Right ventricle myocardium superior (tissue), 1 donor: ENCODE measurements at places on chromosomes 6 and 20.

DNA sequence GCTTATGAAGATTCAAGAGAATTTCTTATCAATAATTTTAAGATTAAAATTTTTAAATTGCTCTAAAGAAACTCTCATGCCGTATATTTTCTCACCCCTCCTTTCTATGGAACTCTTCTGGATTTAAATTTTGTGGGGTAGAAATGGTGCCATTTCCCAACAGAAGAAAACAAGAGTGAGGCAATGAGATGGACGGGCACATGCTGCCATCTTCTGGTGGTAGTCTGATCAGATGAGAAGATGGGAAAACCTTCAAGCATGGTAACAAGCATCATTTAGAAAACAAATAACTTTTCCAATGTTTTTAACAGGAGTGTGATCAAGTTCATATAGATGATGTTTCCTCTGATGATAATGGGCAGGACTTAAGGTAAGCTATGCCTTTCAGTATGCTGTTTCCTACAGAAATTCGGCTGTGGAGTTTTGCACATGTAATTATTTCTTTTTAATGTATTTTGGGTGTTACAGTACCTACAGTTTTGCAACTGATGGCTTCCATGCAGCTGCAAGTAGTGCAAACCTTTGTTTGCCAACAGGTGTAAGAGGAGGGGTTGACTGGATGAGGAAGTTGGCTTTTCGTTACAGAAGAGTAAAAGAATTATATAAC lies 271.4 kb downstream of the EYA4 start:
- peak; percentile 54 for DNase-seq

DNA sequence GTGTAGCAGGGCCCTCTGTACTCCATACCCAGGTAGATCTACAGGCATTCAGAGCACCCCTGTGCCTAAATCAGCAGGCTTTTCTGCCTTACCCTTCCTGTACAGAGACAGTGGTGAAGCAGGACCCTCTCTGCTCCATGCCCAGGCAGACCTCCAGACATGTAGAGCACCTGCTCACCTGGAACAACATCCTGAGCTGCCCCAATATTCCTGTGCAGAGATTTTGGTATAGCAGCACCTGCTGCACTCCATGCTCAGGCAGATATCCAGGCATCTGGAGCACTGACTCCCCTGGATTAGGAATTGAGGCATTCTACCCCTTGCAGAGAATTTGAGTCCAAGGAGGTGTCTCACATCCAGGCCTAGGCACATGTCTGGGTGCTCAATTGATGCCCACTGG lies 12.6 kb upstream of the CST1 start:
- DNase-seq: no peak

DNA sequence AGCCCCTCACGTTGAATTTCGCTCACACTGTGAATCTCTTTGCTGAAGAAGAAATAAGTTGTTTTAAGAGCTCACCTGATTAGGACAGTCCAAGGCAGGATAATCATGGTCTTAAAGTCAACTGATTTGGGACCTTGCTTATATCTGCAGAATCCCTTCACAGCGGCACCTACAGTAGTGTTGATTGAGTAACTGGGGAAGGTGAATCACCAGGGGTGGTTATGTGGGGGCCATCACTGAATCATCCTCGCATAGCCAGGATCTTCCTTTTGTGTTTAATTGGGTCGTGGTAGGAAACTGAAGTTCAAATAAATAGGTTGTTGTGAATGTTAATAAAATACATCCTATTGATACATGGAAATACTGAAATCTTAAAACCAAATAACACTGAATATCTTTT lies 20.2 kb upstream of the MICA start:
- no peak for DNase-seq

- DNase-seq: no peak
These were observed 40.5 kb downstream of the SAMD5 start for GRCh38 chr6:147548921-147549475.

GRCh38 chr6:36837022-36837339 lies 2.3 kb downstream of the CPNE5 start:
- no peak for DNase-seq

GRCh38 chr6:166194914-166195859 lies 27.5 kb upstream of the TBXT start:
- DNase-seq: no peak

- no peak for DNase-seq
These were observed 6.9 kb upstream of the CITED2 start for GRCh38 chr6:139381216-139381865.

- no peak for DNase-seq
These were observed 80.8 kb upstream of the STMND1 start for GRCh38 chr6:17020889-17021538.

- DNase-seq: peak; percentile 59
These were observed 751 bp downstream of the MAP3K4 start for GRCh38 chr6:160992061-160992979.

GRCh38 chr6:22028403-22029090 lies 268.3 kb downstream of the PRL start:
- DNase-seq: no peak

DNA sequence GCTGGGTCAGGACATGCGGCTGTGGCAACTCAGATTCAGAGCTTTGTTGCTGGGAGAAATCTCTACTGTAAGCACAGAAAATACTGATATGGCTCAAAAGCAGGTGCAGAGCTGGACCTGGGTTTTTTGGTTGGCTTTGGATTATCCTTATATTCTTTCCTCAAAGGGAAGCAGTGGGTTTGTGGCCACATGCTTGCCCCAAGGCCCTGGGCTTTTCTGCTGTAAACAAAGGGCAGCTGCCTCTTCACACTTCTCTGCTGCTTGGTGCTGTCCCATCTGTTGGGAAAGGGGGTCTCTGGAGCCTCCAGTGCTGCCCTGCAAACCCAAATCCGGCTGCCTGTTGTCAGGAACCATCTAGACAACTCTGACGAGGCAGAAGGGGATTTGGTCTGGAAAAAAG lies 52.4 kb downstream of the ANKRD6 start:
- no peak for DNase-seq

GRCh38 chr6:69974193-69974592 lies 107.8 kb downstream of the COL19A1 start:
- DNase-seq: no peak

DNA sequence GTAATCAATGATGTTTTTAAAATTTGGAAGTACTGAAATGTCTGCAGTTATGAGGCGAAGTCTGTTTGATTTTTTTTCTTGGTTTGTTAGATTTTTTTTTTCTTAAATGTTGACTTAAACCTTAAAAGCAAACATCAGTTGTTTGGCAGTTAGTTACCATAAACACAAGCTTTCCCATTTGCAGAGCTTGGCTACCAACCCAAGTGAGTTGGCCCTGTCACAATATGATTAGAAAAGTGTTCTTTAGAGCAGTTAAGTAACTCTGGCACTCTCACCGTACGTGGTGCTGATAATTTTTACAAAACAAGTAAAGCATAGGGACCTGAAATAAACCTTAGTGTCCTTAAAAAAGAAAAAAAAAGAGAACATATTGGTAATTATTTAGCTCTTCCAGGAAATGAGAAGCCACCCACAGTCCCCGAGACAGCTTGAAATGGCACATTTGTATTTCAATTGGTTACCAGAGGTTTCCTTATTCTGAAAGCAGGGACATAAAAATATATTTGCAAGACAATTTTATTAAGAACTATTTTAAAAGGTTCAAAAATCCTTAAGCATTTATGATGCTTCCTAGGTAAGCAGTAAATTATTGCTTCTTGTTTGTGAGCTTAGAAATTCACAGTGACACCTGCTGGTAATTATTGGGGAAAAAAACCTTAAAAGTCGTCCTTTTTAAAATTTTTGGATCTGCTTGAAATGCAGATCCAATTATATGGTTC lies 3.9 kb downstream of the HEY2 start:
- DNase-seq: no peak

DNA sequence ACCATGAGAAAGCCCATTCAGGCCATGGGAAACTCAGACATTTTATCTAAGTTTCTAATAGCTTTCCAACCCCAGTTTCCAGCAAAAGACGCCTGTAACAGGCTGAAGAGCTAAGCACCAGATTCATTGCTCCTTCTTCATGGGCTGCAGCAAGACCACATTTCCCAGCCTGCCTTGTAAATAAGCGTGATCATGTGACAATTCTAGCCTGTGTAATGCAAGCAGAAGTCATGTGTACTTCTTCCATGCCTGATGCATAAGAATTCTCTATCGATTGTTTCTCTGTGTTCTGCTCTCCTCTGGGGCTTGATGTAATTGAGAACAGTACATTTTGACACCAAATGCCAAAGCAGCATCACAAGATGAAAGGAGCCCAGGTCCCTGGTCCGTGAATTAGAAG lies 6.8 kb downstream of the PCSK2 start:
- no peak for DNase-seq

- DNase-seq: no peak
These were observed 51.3 kb downstream of the MDN1 start for GRCh38 chr6:89768324-89768723.

DNA sequence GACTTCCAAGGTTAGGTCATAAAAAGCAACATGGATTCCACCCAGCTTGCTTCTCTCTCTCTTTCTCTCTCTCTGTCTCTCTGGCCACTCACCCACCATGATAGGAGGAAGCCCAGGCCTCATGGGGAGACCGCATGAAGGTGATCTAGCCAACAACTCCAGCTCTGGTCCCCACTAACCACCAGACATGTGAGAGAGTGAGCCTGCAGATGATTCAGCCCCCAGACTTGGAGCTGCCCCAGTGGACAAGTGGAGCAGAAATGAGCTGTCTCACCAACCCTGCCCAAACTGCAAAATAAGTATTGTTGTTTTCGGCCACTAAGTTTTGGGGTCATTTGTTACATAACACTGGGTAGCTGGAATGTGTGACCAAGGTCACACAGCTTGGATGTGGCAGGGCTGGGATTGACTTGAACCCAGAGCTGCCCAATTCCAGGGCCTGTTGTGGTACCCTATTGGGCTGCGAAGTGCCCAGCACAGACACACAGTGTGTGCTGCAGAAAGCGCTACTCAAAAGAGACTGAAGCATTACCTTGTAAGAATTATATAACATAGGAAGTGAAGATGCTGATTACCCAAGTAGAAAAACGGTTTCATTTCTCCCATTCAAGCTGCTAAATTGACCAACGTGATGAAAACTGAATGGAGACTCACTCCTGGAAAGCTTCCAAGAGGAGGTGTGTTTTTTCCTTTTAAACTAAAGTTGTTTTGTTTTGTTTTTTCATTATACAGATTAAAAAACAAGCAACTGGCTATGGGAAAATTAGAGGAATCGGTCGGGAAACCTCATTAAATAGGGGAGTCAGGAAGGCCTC lies 9.1 kb upstream of the TLDC2 start:
- DNase-seq: no peak

DNA sequence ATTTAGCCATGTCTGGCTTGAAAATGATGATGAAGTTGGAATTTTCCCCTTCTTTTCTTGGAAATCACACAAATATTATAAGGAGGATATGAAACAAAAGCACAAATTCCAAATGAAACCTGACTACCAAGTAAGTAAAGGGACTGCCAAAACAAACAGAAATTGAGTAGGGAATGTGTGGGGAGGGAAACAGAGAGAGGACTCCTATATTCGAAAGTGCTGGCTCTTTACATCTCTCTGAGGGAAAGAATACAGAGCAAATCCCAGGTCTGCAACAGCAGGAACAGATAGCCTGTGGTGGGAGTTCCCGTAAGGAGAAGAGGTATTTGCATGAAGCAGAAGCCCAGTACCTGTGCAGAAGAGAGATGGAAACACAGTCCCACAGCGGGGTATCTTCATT lies 583.7 kb downstream of the EPM2A start:
- no peak for DNase-seq

DNA sequence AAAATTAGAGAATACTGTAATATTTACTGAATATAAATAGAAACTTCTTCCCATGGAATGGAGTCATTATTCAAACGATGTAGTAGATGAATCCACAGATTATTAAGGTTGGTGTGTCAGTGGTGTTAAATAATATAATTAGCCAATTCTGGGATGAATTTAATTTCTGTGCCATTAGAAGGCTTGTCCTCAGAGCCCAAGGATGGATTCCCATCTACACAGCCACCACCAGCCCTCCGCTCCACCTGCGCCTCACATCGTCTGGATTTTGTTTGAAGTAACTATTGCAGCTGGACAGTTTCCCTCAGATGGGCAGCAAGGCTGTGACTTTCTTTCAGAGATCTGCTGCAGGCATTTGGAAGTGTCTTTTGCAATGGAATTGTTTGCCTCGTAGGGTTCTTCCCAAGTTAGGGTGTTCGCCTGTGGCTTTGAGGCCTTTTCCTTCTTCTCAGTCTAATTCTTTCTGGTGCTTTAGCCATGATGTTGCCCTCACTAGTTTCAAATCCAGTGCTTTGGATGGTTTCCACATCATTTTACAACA lies 104.7 kb downstream of the AIG1 start:
- no peak for DNase-seq

DNA sequence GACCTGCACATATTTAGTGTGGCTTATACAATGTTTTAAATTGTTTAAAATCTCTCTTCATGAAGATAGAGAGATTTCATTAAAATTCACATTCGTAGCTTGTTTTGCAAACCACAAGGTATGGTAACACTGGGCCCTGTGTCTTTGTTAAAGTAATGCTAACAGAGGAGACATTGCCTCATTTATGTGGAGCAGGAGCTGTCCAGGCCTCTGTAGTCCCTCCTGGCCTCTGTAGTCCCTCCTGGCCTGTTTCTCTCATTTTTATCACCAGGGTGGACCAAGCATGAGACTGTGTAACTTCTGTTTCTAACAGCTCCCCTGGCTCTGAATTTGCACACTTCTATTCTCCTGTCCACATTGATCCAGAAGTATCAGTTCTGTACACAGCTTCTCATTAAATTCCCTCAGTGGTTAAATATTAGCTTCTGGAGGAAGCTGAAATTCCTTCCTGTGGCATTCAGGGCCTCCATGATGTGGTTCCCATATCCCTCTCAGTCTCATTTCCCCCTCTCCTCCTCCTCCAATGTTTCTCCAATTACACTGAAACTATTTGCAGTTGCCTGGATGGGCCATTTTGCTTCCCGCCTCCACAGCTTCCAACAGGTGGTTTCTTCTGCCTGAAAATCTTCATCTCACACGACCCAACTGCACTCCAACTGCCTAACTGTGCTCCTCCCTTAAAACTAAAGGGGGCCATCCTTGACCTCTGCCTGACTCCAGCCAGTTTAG lies 340.4 kb downstream of the SYNE1 start:
- DNase-seq: no peak

- no peak for DNase-seq
These were observed 54.0 kb upstream of the IPCEF1 start for GRCh38 chr6:154410619-154411072.
